Calu3 (cell line): ENCODE measurements at places on chromosomes 3 and 15. TPM values are rescaled to one million over a fixed set of nuclear protein-coding genes. Genes with fewer than 3 reads are reported as not detected.

The PLSCR1 gene
- total RNA-seq = 887 and 1,018 TPM in 2 replicates

The CPLX3 gene
- 0.21 and 0.29 TPM in 2 replicates for total RNA-seq

The KBTBD8 gene
- total RNA-seq = 4.1 and 5.9 TPM in 2 replicates

The ESYT3 gene
- 3.2 and 3.5 TPM in 2 replicates for total RNA-seq

The KCNAB1 gene
- total RNA-seq = 0.51 and 1.6 TPM in 2 replicates

The ITGA11 gene
- total RNA-seq = not detected in 2 replicates

The GOLGA8H gene
- total RNA-seq = 0.27 TPM in 1 of 2 replicates, not detected in the other

- no peak for DNase-seq
These were observed 342.4 kb upstream of the KCNMB2 start for GRCh38 chr3:178193846-178194245.

GRCh38 chr3:66620296-66620695 lies 119.5 kb upstream of the LRIG1 start:
- no peak for DNase-seq

- DNase-seq = no peak
These were observed 201.0 kb upstream of the FEZF2 start for GRCh38 chr3:62574266-62574898.

DNA sequence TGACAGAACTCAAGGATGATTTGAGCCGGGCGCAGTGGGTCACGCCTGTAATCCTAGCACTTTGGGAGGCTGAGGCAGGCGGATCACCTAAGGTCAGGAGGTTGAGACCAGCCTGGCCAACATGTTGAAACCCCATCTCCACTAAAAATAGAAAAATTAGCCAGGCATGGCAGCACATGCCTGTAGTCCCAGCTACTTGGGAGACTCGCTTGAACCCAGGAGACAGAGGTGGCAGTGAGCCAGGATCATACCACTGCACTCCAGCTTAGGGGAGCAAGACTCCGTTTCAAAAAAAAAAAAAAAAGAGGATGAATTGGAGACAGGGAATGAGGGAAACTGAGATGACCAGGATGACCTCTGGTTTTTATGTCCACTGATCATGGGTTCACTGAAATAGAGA lies 60.4 kb upstream of the CDIN1 start:
- no peak for DNase-seq

- no peak for DNase-seq
These were observed 92.8 kb upstream of the ADAMTS17 start for GRCh38 chr15:100434561-100434960.

DNA sequence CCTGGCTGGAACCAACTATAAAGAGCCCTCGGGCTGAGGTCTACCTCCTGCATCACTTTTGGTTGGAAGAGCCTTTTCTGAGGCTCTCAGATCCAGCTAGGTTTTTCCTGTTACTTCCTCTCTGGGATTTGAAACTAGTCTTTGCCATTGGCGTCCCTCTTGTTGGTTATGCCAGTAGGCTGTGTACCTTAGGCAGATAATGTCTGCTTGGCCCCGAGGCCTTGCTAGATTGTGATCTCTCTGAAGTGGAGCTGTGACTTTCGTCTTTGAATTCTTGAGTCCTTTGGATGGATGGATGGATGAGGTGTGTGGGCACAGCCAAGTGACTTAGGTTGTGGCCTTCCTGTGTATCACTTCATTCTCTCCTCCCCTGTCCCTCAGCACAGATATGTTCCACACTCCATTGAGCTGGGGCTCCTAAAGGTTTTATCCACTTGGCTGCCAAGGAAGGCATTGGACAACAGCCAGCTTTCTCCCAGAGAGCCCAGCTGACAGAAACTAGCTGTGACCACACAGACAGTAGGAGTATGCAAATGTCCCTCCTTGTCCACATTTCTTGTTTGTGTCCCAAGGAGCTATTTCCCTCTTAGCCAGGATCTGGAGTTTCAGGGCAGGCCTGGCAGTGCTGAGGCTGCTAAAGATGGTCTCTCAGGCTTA lies 7.9 kb upstream of the DNAJC17 start:
- no peak for DNase-seq

DNA sequence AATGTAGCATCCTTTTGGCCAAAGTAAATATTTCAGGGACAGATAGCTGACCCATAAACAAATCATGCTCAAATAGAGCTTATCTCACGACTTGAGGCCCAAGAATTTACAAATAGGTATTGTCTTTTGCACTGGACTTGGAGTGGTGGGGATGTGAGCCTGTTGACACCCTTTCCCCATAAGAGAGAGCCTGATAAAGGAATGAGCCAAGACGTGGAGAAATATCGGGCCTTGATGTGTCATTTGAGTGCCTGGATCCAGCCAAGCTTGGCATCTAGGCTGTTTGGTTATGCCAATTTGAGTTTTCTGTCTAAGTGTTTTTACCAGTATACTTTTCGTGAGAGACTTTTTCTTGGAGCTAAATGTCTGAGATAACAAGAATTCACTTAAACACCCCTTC lies 112.9 kb upstream of the RGMA start:
- DNase-seq = no peak
